ENCODE measurements at places on chromosomes 6 and 20.

DNA sequence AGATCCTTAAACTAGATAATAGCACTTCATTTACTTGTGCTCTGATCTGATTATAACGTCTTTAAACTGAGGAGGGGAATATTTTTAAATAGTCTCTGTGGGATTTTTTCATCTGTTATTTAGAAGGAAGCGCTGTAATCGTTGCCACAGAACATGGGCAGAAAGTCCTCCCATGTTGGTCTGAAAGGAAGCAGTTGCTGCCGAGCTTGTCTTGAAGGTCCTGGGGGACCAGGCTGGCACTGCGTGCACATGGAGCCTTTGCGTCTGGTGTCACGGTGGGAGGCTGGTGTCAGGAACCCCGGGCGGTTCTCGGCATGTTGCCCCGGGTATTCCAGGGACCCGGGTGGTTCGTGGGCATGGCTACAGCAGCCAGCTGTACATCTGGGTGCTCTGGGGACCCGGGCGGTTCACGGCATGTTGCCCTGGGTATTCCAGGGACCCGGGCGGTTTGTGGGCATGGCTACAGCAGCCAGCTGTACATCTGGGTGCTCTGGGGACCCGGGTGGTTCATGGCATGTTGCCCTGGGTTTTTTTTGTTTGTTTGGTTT is 11.5 kb downstream of the TPD52L2 start:
- no peak for DNase-seq

GRCh38 chr20:1894471-1894950 is 696 bp upstream of the SIRPA start:
- DNase-seq = no peak

- DNase-seq = no peak
These were observed 129.1 kb downstream of the IMPG1 start for GRCh38 chr6:75943381-75943780.

GRCh38 chr6:43644940-43645612 is at the start of gene RSPH9:
Gene RSPH9 (plus strand): TSS chr6:43645036. CDS start chr6:43645099, 63 bp downstream.
- DNase-seq = peak; percentile 74

- DNase-seq = no peak
These were observed 97.2 kb downstream of the MAP3K4 start for GRCh38 chr6:161088676-161089328.

DNA sequence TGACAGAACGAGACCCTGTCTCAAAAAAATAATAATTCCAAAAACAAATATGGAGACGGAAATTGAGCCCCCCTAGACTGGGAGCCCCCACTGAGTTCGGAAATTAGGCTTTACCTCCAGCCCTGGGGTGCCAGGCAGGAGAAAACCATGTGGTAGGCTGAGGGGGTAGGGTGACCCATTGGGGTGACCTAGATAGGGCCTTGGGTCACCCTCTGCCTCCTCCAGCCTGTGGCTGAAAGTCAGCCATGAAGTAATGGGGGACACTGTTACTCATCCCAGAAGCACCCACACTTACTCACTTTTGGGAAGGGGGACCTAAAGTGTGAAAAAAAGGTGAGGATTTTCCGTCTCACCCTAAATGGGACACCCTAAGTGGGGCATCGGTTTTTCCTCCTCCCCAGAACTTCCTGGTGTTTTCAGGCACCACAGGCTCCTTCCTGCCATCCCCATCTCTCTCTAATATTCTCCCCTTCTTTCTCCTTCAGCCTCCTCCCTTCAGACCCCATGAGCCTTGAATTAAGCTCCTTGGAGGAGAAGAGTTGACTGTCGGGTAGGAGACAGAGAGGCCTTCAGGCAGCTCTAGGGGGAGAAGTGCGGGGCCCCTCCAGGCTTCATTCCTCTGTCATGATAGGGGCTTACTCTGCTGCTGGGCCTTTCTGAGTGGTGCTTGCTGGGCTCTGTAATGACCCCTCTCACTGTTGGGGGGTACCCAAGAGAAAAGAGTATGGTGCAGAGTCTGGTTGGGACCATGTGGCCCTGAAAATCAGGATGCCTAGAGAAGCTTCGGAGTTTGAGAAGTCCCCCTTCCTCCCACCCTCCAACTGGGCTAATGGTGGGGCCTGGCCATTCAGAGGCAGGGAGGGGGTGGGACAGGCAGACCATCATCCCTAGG is 2.4 kb downstream of the LTB start:
- DNase-seq = peak; percentile 35

- no peak for DNase-seq
These were observed 79.0 kb upstream of the ATXN1 start for GRCh38 chr6:16840291-16840690.

- DNase-seq = peak; percentile 9
These were observed 39.3 kb downstream of the PCNA start for GRCh38 chr20:5080384-5080877.

DNA sequence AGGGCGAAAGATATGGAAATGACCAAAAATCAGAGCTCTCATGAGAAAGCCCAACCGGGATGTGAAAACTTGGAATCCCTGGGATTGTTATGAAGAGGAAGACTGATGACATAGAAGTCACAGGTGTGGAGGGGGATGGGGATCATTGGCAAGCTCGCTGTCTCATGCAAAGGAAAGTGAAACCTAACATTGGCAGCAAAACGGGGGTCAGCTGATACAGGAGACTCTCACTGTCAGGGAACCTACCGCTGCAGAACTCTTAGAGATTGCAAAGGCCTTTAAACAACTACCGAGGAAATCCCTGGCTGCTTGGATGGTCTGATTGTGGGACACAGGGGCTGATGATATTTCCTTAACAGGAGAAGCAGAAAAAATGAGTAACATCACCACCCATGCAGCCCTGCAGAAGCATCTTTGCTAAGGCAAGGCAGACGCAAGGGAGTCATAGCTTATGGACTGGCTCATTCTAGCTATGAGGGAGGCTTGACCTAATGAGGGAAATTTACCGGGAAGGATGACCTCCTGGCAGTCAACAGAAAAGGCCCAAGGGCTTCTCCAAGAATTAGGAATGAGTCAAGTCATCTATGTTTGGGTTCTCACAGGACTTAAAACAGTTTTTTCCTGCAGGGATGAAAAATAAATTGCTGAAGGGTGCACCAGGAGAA is 7.0 kb downstream of the MUC21 start:
- DNase-seq = no peak

- no peak for DNase-seq
These were observed 80.4 kb upstream of the ZNF184 start for GRCh38 chr6:27553123-27553904.

- DNase-seq = no peak
These were observed 347.5 kb downstream of the SAMD5 start for GRCh38 chr6:147855803-147856482.

DNA sequence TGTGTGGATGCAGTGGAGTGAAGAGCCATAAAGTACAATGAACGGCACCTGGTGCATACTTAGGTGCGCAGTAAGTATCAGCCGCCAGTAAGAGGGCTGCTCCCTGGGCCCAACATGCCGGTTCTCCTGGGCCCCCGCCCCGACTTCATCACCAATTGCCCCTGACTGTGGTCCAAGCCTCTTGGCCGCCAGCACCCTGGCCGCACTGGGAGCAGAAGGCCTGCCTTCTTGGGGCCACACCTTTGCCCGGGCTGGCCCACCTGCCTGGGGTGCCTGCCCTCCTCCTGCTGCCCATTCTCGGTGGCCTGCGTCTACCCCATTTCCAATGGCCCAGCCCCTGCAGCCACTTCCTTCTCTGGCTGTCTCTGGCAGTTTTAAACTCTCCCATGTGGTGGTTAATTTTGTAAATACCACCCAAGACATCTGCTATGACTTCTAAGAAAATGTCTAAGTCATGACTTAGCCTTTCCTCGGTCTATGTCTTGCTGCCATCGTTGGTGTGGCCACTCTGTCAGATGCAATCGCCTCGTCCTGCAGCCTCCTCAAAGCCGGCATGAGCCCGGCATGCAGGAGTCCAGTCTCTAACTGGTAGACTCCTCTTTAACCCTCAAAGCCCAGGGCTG is 36.8 kb downstream of the PMEPA1 start:
- no peak for DNase-seq

GRCh38 chr6:128531696-128532095 is 11.3 kb upstream of the PTPRK start:
- no peak for DNase-seq

DNA sequence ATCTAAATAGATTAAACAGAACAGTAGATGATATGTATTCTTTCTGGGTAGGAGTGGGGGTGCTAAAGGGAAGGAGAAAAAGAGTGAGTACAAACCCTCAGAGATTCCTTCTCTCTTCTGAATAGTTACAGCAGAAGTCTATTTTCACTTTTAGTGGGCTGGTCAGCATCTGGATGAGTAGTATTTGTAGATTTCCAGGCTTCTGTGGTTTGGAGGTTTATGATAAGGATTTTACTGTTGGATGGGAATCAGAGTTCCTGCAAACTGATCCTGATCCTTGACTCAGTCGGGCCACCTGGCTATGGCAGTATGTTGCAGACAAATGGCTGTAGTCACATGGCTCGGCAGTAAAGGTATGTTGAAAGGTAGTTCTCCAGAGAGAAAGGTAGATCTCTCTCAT is 84.3 kb upstream of the IFNGR1 start:
- no peak for DNase-seq

DNA sequence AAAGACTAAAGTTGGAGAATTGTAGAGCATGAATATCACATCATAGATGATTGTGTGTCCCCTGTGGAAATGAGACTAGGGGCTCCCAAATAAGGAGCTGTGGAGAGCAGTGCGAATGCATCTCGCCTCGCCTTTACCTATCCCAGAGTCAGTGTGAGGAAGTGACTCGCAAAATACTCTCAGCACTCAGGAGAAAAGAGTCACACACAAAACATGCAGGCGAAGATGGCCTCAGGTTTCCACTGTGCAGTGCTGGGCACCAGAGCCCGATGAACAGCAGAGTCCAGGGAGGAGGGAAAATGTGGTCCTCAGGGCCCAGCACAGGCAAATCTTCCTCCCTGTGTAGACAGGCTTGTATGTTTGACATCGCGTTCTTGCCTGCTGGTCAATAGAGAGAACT is 126.5 kb upstream of the AFDN start:
- DNase-seq = no peak

- no peak for DNase-seq
These were observed 41.9 kb downstream of the HBS1L start for GRCh38 chr6:135012764-135013163.

- DNase-seq = no peak
These were observed 249.6 kb upstream of the MOCS1 start for GRCh38 chr6:40183902-40184301.

DNA sequence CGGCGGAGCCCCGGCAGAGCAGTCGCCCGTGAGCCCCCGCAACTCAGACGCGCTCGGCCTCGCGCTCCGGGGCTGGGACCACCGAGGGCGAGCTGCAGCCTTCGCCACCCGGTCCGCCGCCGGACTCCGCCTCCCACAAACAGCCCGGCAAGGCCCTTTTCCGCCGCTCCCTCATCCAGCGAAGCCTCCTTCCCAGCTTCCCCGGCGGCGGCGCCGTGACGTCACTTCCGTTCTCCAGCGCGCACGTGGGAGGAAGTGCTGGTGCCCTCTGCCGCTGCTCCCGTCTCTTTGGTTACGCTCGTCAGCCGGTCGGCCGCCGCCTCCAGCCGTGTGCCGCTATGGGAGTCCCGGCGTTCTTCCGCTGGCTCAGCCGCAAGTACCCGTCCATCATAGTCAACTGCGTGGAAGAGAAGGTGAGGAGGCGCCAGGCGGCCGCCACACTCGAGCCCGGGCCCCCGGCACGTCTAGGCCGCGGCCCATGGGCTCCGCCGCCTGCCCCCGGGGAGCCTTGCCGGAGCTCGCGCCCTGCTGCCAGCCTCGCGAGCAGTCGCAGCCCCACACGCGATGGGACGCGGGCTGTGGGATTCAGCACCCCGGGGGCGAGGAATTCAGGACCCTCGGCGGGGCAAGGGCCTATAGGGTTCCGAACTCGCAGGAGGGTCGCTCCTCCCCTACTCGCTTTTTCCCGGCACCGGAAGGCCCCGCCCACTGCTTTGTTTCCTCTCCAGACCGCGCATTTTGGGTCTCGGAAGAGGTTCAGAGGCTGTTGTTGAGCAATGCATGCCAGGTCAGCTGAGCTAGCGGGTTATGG is at the start of gene XRN2:
TSS of gene XRN2 (plus strand) at position 271 of the 811 bp plus-strand sequence. CDS start at position 339, 68 bp downstream.
- peak; percentile 97 for DNase-seq

DNA sequence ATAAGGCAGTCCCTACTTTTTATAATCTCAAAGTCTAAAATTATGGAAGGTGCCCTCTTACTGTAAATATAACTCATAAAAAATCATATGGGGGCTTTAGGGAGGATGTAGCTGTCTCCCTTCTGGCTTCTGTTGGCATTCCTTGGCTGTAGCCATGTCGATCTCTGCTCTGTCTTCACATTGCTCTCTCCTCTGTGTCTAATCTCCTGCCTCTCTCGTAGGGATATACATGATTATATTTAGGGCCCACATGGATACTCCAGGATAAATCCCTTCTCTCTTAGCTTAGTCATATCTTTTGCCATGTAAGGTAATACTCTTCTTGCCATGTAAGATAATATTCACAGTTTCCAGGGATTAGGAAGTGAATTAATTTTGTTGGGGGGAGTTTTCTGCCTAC is 28.6 kb downstream of the CDS2 start:
- no peak for DNase-seq

GRCh38 chr6:107816818-107817217 is 7.3 kb downstream of the SCML4 start:
- no peak for DNase-seq

DNA sequence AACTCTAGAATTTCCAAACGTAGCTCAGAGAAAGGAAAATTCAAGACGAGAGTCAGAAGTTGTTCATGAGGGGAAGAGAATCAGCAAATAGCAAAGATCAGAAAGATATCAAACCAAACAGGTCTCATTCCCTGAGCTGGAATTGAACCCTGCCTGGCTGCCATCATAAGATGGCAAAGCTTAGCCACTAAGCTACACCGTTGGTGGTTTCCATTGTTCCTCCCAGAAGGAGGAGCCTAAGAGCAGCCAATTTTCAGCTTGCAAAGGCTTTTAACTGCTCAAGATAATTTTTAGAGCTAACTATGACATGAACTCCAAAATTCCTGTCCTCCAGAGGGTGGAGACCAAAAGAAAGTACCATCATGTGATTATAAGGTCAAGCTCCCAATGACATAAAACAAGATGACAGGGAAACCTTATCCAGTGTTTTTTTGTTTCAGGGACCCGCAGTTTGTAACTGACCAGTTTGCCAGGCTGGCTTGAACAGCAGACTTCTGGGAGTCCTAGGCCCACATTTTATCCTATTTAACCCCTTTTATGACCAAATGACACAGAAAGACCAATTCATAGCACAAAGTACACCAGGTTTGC is 55.9 kb downstream of the COL11A2 start:
- DNase-seq = no peak

DNA sequence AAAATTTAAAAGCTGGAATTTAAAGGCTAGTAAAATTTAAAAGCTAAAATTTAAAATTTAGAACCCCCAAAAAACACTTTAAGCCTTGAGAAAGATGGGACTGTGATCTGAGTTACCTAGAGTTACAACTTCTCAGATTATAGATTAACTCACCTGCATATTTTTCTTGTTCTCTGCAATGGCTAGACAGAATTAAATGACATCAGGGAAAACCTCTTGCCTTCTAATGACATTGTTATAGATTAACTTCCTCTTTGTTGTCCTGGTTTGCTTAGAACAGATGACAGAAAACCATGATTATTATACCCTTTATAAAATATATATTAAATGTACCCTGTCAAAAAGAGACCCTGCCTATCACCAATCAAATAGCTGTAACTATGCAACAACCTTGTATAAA is 56.4 kb downstream of the TRDN start:
- no peak for DNase-seq

GRCh38 chr6:108609276-108609769 is 48.6 kb downstream of the FOXO3 start:
- DNase-seq = no peak

- DNase-seq = no peak
These were observed 17.2 kb downstream of the ZBTB2 start for GRCh38 chr6:151374036-151374683.

- no peak for DNase-seq
These were observed 201.5 kb downstream of the PKHD1 start for GRCh38 chr6:51885957-51886356.

All from activated naive CD4-positive, alpha-beta T cell treated with Interleukin-2 at 50 U/mL for 16 hours (primary cell).